ENCODE measurements at places on chromosomes 3 and 15. TPM values are rescaled to one million over a fixed set of nuclear protein-coding genes. Genes with fewer than 3 reads are reported as not detected.

The CADM2 gene
- total RNA-seq = 0.83 TPM

The PROS1 gene
- 49.5 TPM for total RNA-seq

The TWF2 gene
- 62.2 TPM for total RNA-seq

GRCh38 chr3:181727341-181728032 is 15.8 kb downstream of the SOX2 start:
- no peak for DNase-seq

GRCh38 chr3:176785171-176785570 is 412.1 kb downstream of the TBL1XR1 start:
- no peak for DNase-seq

DNA sequence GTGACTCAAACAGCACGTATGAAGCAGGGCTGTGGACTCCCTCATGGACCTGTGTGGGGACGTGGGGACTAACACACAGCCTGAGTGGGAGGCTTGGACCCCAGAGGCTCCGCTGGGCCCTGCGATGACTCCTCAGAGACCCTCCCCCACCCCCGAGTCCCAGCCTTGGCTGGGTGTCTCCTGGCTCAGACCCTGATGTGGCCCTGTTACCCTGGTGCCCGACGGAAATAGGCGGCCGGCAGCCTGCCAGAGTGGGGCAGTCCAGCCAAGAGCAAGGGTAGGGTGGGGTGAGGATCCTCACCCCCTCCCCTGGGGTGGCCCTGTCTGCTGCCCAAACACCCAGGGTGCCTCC is 15.3 kb downstream of the TNK2 start:
- DNase-seq = no peak

Data from lower lobe of right lung (tissue), 2 donors.